SK-N-SH treated with all-trans-retinoic acid at 6 μM for 48 hours (cell line): ENCODE measurements at places on chromosomes 2 and 18.

- ATAC-seq = no peak
These were observed 1135.3 kb upstream of the ZEB2 start for GRCh38 chr2:145655165-145655765.

DNA sequence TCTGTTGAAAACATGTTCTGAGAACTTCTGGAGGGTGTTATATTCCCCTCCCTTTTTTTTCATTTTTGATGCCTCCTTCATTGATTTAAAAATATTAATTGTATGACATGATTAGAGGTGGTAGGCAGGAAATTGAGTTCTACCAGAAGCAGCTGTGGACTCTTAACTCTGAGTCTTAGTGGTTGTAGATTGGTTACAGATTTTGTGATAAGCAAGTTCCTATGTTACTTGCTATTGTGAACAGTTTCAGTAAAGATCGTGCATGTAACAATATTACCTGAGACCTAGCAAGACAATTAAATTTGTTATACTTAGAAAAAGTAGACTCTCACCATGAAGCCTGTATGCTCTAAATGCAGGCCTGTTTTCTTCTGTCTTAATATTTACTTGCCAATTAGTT is 88.1 kb downstream of the PRPF40A start:
- no peak for ATAC-seq

DNA sequence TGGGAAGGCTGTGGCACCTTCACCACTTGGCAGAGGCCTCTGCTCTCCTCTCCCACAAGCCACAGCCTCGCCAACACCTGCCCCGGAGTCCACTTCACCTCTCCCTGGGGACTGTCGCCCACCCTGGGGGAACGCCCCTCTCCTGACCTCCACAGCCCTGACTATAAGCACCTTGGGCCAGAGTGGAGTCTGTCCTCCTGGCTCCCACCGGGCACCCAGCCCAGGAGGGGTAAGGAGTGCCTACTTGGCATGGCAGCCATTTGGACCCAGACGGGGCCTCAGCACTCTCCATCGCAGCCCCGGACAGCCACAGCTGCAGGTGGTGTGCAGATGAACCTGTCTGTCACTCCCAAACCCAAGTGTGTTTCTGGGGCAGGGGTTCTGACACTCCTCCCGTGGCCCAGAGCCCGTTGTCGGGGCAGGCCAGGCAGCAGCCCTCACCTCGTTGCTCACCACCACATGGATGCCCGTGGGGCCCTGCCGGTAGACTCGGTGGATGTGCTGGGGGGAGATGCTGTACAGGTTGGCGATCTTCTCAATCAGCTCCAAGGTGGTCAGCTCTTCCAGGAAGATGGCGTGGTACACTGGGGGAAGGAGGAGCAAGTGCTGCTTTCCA is 53.5 kb downstream of the TFCP2L1 start:
- no peak for ATAC-seq

DNA sequence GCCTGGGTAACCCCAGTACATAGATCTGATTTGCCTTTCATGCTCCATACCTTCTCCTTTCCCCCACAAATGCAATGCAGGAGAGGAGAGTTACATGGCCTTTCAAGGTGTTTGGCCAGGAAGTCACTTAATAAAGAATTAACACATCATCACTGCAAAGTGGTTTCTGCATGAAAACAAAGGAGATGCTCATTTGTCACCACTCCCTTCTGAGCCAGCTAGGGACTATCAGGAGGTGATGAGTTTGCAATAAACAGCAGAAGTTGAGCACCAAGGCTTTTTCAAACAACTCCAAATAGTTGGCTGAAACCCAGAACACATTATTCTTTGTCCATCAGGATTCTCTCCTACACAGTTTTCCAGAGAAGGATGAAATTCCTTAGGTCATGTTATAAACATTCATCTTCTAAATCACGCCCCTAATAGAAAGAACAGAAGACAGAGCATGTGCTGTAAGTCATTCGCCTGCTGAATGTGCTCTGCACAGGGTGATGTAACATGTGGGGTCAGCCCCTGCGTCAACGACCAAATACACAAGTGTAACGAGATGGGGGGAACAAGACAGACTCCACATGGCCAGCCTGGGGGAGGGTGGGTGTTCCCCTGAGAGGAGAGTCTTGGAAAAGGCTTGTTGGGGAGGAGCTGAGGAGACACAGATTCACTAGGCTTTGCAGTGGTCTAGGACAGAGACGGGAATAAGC is 87.3 kb upstream of the RMDN2 start:
- no peak for ATAC-seq

GRCh38 chr2:119214453-119215037 is 9.1 kb upstream of the STEAP3 start:
- ATAC-seq = no peak

- no peak for ATAC-seq
These were observed 33.4 kb downstream of the YPEL5 start for GRCh38 chr2:30180226-30180625.

GRCh38 chr2:104976603-104977120 is 61.2 kb upstream of the MRPS9 start:
- ATAC-seq = no peak

GRCh38 chr2:24262421-24262970 is 87.6 kb downstream of the FAM228A start:
- no peak for ATAC-seq

GRCh38 chr2:216405588-216405987 is 6.7 kb upstream of the SMARCAL1 start:
- no peak for ATAC-seq

GRCh38 chr2:54310311-54310710 is 54.3 kb upstream of the TSPYL6 start:
- peak; percentile 35; the same call in 2 of the 3 replicates for ATAC-seq

DNA sequence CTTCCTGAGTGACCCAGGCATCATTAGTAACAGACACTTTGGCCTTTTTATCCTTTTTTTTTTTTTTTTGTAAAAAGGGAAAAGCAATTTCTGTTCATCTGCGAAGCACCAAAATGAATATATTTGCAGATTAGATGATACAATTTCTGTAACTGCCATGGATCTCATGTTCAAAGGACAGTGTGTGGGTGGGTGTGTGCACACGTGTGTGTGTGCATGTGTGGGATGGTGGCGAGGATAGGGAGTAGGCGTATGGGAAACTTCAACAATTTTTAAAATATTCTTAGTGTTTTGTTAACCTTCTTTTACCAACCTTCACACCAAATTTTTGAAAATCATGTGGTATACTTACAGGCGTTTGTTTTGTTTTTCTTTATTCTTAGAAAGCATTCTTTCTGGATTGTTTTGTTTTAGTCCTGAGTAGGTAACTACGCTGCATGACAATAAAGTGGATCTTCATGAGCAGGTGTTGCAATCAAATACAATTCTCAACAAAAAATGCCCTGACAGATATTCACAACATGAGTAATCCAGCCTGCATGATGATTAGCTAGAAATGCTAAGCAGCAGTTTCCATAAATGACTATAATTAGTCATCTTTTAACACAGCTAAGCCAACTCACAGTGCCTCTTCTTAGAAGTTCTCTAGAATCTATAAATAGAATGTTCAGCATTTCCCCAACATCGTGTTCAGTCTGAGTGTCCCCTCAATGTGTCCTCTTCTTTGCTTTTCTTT is 53.5 kb upstream of the RMDN2 start:
- ATAC-seq = peak; percentile 7

DNA sequence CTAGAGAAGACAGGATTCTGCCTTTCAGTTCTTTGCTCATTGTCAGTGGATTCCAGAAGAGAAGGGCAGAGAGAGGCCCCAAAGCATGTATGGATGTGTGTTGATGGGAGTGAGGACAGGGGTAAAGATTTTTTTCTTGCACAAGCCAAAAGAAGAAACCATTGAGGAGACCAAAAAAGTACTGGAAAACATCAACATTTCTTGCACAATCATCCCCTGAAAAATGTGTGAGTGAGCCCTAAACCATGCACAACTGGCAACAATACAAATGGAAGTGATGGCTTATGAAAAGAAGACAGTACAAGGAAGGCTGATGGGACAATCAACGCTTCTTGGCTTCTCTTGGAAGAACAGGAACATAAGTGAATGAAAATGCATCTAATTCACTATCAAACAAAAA is 5.6 kb upstream of the SMAD7 start:
- ATAC-seq = no peak

- ATAC-seq = no peak
These were observed 36.4 kb downstream of the TBC1D8 start for GRCh38 chr2:101114815-101115214.

GRCh38 chr2:25246558-25247290 is 78.3 kb upstream of the POMC start:
- no peak for ATAC-seq
